ENCODE measurements at places on chromosomes 12 and 14.

DNA sequence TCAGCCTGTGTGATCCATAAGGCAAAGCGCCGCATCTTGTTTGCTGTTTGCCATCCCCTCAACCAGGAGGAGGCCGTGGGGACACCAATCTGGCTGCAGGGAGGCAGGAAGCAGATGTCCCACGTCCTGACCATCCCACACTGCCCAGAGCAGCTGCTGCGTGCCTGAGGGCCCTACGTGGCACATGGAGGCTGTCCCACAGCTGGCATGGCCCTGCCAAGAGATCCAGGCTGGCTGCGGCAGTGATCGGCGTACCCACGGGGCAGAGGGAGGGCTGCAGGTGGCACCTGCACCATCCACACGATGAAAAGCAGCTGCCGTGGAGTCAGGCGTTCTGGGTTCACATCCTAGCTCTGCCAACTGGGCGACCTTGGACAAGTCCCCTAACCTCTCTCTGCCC is 42.0 kb downstream of the NCOR2 start:
- no peak for DNase-seq

- no peak for DNase-seq
Observed at GRCh38 chr14:78974691-78975090, 804.5 kb downstream of the NRXN3 start.

DNA sequence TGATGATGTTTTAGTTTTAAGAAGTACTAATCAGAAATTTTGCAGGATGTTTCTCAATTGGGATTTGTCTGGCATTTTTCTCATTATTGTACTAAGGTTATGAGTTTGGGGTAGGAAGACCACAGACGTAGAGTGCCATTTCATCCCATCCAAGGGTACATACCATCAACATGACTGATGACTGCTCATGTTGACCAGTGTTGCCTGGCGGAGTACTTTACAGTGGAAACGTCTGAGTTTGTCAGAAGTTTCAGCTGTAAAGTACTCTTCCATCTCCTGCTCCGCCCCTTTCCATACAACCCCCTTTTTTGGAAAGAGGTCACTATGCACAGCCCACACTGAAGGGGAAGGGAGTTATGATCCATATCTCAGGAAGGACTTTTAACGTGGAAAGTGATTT is 74.2 kb downstream of the RCOR1 start:
- no peak for DNase-seq

GRCh38 chr12:101745481-101745880 is 6.2 kb upstream of the SYCP3 start:
- no peak for DNase-seq

- no peak for DNase-seq
Observed at GRCh38 chr12:121649819-121650353, 19.6 kb downstream of the MORN3 start.

GRCh38 chr14:68805414-68805813 is 12.5 kb upstream of the ZFP36L1 start:
- DNase-seq: no peak

DNA sequence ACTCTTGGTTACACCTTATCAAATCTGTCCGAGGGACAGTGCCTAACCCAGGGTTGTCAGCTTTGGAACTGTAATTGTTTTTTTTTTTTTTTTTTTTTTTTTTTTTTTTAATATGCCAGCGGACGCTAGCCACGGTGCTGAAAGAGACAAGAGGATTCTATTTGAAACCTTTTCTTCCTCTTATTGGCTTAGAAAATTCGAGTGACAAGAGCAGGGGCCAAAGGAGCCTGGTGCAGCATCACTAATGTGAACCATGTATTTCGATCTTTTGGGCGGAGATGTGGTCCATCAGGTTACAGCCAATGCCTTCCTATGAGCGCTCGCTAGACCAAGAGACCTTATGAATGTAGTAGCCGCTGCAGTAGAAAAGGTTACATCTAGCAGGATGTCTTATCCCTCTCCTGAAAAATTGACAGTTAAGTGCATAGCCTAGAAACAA is 922 bp downstream of the PTPRR start:
- no peak for DNase-seq

DNA sequence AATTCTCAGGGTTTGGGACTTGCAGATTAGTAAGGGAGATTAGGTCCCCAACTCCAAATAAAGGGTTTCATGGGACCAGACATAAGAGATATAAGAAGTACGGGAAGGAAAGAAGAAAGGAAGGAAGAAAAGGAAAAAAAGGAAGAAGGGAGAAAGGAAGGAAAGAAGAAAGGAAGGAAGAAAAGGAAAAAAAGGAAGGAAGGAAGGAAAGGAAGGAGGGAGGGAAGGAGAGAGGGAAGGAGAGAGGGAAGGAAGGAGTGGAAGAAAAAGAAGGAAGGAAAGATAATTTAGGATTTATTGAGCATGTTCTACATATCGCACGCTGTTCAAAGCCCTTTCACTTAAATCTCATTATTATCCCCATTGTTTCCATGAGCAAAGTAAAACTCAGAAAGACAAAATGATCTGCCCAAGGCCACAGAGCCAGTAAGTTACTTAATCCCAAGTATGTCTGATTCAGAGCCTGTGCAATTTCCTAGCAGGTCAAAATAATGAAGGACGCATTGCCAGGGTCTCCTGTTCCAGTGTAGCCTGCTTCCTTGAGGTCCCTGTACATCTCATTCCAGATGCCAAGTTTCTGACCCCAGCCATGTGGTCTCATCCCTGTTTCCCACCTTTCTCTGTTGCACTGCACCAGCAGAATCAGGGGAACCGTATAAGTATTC is 3.9 kb upstream of the HDAC7 start:
- DNase-seq: no peak

GRCh38 chr12:121278169-121279070 is 18.1 kb downstream of the CAMKK2 start:
- no peak for DNase-seq

DNA sequence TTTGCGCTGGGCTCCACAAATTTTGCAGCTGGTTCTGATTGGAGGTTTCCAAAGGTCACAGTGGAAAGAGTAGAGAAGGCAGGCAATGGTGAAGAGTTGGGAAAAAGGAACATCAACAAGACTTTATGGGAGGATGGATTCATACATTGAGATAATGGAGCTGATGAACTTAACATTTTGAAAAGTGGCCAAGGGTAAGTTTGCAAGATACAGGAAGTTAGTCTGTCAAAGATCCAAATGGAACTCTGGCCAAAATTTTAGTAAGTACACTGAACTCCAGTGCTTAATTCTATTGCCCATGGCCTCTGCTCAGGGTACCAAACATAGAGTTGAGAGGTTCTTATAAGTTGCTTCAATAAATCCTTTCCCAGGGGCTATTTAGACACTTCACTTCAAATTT is 15.6 kb downstream of the CCER1 start:
- no peak for DNase-seq

- no peak for DNase-seq
Observed at GRCh38 chr14:50974118-50974517, 29.8 kb upstream of the PYGL start.

GRCh38 chr12:65025136-65025535 is 96.0 kb downstream of the WIF1 start:
- no peak for DNase-seq

DNA sequence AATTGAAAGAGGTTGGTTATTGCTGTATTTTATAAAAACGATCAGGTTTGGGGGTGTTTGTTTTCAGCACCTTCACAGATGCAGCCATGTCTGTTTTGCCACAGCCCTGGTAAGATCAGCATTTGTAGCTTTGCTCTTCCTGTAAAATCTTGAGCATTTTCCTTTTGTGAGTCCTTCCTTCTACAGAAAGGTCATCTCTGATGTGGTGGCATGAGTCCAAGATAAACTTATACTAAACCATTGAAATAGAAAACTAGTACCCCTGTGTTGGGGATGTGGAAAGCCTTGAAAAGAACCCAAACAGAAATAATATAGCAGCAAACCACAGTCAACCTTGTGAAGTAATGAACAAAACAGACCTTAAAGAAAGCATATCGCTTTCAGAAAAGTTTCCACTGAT is 85.5 kb downstream of the TGFB3 start:
- DNase-seq: no peak

DNA sequence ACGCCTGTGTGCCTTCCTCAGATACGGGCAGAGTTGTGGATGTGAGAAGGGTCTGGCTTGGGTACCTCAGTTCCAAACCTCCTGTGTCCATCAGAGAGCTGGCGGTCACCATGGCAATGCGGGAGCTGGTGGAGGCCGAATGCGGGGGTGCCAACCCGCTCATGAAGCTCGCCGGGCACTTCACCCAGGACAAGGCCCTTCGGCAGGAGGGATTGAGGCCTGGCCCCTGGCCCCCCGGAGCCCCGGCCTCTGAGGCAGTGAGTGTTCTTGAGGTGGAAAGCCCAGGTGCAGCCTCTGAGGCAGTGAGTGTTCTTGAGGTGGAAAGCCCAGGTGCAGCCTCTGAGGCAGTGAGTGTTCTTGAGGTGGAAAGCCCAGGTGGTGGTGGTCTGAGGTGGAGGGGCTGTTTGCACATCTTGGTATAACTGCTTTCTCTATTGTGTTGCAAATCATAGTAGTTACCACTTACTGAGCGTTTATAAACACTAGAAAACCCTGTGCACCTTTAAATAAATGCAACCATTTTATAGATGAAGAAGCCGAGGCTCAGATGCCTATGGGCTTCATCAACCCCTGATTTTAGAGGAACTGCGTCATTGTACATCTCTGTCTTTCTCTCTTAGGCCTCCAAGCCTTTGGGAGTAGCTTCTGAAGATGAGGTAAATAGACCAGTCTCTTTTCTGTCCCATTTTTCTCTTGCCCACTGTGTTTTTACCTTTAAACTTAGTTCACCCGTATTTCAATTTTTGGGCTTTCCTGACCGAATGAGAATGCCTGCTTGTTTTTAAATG is 976 bp downstream of the PEX5 start:
- DNase-seq: no peak

GRCh38 chr12:121766290-121767039 is 27.0 kb downstream of the RHOF start:
- DNase-seq: no peak

GRCh38 chr14:54052696-54053385 is 96.2 kb upstream of the BMP4 start:
- no peak for DNase-seq

DNA sequence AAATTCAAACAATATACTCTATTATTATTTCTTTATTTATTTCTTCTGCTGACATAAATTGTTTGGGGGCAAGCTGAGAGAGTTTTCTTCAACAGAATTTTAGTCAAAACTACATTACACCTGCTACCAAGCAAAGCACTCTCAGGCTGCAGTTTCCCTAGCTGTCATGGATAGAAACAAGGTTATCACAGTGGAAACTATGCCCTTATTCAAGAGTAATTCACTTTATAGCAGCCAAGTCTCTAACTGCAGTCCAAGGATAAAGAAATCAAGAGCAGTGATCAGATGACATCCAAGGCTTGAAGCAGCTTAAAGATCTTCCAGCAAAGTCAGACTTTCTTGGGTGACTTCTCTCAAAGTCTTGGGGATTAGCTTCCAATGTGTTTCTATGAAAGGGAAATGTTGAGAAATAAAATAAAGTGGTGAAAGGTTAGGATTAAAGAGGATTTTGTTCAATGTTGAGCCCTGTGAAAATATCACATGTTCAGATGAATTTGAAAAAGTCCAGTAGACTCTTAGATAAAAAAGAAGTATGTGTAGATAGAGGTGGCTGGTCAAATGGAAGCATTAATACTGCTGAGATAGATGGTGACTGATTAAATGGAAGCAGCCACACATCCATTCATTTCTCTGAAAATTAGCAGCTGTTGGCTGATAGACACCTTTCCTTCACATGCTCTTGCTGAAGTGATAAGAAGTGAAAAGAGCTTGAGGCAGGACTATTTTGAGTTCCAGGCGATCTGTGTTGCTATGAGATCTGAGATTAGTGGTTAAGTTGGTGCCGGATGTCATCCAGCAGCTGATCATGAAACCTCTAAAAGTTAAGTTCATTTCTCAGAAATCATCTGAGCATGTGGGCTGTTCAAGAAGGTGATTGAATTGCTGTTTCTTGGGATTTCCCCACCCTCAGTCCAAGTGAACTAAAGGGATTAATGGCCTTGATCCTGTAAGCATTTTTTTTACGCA is 257.8 kb upstream of the BTG1 start:
- no peak for DNase-seq

DNA sequence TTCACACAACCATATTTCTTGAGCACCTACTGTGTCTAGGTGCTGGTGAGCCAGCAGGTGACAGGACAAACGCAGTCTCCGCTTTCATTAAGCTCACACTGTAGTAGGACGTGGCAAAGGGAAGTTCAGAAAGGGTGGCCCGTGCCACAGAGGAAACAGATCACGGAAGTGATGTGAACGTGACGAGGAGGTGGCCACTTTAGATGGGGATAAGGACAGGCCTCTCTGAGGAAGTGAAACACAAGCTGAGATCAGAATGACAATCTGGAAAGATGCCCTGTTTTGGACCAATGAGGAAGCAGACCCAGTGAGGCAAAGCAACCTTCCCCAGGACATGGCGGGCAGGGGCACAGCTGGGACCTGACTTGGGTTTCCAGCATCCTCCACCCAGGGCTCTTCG is 127.4 kb upstream of the PRMT8 start:
- no peak for DNase-seq

DNA sequence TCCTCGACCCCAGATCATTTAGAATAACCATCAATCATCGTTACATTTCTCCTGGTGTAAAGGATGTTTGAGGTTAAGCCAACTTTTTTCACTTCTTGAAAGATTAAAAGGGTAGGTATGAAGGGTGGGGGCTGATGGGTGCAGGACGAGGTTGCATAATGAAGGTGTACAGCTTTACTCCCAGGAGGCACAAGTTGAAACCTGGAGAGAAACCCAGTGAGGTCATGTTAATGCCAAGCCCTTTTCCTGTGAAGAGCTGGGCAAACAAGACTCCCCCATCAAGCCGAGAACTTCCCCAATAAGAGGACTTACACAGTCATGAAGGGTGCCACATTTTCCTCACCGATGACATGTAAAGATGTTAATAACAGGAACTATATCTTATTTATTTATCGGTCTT is 84.3 kb downstream of the FZD10 start:
- DNase-seq: no peak

GRCh38 chr14:96735526-96735925 is 61.7 kb upstream of the VRK1 start:
- no peak for DNase-seq

DNA sequence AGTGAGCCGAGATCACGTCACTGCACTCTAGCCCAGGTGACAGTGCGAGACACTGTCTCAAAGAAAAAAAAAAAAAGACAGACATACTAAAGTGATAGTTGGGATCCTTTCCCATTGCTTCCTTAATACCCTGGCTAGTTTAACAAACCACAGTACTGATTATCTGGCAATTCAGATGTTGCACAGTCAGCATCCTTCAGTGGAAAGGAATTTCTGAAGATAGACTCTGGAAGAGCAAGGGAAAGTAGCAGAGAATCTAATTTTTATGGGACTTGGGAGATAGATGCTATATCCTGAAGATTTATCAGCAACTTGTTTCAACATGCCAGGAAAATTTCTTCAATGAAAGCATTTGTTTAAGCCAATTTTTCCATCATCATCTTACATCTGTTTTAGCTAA is 6.5 kb upstream of the PPFIBP1 start:
- no peak for DNase-seq

DNA sequence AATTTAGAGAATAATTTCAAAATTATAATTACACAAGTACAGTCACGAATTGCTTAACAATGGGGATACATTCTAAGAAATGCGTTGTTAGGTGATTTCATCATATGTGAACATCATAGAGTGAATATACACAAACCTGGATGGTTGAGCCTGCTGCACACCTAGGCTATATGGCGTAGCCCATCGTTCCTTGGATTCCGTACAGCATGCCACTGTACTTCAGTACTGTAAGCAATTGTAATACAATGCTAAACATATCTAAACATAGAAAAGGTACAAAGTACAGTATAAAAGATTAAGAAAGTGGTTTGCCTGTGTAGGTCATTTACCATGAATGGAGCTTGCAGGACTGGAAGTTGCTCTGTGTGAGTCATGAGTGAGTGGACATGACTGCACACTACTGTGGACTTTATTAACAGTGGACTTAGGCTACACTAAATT is 286.2 kb downstream of the CACNA1C start:
- DNase-seq: no peak
